H54 (cell line): ENCODE measurements at places on chromosomes 12 and 14.

- DNase-seq: no peak
These were observed 473 bp upstream of the TMEM19 start for GRCh38 chr12:71685312-71685906.

GRCh38 chr14:29654901-29655550 lies 272.6 kb downstream of the PRKD1 start:
- DNase-seq: no peak

DNA sequence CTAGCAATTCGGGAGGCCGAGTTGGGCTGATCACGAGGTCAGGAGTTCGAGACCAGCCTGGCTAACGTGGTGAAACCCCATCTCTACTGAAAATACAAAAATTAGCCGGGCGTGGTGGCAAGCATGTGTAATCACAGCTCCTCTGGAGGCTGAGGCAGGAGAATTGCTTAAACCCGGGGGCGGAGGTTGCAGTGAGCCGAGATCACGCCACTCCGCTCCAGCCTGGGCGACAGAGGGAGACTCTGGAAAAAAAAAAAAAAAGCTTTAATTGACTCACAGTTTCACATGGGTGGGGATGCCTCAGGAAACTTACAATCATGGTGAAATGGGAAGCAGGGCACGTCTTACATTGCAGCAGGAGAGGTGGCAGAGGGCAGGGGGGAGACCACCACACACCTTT lies 30.6 kb upstream of the SLC2A3 start:
- DNase-seq: no peak

DNA sequence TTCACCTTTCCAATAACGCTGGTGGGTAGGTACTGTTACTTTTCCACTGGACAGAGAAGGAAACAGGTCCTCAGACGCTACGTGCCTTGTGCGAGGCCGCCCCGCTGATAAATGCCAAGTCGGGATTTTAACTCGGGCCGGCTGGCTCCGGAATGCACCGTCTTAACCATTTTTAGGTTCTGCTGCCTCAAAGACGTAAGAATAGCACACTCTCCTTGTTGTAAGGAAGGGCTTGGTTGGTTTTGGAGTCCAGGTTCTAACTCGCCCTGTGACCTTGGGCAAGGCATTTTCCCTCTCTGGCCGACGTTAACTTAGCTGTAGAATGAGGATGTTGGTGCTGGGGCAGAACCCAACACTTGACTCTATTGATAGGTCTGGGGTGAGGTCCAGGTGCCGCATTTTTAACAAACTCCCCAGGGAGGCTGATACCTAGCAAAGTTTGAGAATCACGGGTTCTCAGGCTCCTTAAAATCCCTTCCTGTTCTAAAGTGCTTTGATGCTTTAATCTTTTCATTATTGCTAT lies 814 bp downstream of the ANKRD13A start:
- DNase-seq: no peak

GRCh38 chr14:71242237-71242748 lies 335.0 kb downstream of the PCNX1 start:
- no peak for DNase-seq

DNA sequence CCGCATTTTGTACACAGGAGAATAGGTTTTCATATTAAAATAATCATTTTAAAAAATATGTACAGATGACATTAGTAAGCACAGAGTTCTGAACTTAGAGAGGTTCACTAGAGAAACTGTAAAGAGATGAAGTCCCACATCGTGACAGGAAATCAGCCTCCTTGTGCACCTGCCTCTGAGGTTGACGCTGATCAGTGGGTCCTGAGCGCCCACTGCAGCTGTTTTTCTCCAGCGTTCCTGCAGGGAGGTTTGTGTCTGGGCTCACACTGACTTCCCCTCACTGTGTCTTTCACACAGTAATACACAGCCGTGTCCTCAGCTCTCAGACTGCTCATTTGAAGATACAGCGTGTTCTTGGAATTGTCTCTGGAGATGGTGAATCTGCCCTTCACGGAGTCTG lies 561.5 kb downstream of the TMEM121 start:
- DNase-seq: no peak

DNA sequence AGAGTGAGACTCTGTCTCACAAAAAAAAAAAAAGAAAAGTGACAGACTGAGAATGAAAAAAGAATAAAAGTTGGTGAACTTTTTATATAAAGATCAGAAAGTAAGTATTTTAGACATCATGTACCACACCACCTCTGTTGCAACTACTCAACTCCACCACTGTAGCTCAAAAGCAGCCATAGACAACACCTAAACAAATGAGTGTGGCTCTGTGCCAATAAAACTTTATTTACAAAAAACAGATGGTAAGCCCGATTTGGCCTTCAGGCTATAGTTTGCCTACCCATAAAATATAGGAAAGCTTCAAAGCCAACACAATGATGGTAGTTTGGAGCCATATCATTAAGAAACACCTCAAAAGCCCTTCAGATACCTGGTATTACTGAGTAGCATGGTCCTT lies 154.5 kb upstream of the FOXN3 start:
- DNase-seq: no peak

DNA sequence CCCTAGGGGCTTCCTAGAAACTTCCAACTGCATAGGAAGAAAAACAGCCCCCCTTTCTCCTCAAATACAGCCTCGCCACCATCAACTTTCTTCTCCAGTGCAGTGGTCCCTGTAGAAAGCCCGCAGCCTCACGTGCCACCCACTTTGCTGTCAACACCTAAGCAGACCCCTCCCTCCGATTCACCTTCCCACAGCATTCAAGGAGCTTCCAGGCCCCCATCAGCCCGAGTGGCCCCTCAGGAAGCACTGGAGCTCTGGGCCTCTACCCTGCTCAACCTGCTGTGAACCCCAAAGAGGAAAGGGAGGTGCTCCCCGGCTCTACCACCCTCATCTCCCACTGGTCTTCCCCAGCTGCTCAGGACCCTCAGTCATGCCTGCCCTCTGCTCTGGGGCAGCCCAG lies 55.0 kb downstream of the RNF34 start:
- no peak for DNase-seq

- DNase-seq: no peak
These were observed 98.6 kb downstream of the PPP2R5E start for GRCh38 chr14:63444588-63444987.

DNA sequence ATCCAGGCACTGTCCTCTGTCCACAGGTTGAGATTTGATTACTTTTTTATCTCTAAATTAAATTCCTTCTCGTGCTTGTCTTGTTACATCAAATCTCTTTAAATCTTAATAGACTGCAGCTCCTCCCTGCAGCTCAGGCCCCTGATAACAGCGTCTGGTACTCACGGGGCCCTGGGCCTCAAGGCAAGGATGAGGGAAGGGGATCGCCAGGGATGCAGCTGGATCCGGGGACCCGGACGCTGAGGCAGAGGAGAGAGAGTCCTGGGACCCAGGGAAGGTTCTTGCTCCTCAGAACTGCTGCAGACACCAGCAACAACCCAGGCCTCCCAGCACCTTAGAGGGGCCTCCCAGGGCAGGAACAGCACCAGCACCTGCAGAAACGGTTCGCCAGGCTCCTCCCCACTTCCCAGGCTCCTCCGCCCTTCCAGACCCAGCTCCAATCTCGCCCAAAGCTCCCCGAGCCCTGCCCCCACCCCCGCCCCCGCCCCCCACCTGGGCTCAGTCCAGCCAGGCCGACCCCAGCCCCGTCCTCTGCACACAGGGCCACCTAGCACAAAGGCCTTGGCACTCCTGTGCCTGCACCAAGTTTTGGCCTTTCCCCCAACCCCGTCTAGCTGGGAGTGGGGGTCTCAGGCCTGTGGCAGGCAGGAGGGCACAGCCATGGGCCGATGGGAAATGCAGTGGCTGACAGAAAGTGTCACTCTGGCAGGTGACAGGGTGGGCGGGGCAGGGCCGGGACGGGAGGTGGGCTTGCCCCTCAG lies 60.3 kb upstream of the GALNT9 start:
- no peak for DNase-seq

- DNase-seq: no peak
These were observed 38.9 kb downstream of the C14orf132 start for GRCh38 chr14:96077983-96078624.

DNA sequence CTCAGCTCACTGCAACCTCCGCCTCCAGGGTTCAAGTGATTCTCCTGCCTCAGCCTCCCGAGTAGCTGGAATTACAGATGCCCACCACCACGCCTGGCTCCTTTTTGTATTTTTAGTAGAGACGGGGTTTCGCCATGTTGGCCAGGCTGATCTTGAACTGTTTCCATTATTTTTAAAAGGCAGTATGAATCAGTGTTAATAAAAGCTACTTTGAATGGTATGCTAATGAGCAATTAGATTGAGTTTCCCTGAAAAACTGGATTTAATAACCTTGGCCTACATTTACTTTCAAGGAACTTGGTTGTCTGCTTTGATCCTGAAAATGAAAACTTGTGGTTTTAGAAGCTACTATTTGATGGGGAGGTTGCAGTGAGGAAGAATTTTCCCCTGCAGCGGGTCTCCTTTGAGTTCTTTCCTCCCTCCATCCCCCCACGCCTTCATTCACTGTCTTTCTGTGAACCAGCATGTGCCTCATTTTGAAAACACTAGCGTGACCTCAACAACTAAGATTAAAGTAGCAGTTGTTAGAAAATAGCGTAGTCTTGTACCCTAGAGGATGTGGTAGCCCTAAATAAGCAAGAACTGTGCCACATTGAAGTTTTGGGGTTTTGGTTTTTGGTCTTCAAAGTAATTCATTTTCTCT lies 17.8 kb upstream of the RPS6KA5 start:
- no peak for DNase-seq

- no peak for DNase-seq
These were observed 110.6 kb downstream of the CALM1 start for GRCh38 chr14:90507428-90507827.

DNA sequence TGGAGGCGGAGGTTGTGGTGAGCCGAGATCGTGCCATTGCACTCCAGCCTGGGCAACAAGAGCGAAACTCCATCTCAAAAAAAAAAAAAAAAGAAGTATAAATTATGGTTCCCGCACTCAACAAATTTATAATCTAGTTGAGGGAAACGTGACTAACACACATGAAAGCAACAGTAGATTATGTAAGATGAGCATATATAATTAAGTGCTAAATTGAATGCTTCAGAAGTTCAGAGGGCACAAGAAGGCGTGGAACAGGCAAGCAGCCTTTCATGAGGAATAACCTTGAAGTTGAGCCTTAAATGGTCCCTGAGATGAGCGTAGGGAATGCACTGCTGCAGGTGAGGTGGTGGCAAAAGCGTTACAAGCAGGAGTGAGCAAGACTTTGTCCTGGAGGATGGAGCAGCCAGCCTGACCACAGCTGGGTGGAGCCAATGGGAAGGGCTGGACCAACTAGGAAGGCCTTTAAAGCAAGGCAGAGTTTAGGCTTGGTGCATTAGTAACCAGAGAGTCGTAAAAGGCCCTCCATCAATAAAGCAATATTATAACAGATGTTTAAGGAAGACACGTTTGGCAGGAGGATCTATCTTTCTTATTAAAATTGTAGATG lies 30.6 kb upstream of the TUBA1A start:
- no peak for DNase-seq

DNA sequence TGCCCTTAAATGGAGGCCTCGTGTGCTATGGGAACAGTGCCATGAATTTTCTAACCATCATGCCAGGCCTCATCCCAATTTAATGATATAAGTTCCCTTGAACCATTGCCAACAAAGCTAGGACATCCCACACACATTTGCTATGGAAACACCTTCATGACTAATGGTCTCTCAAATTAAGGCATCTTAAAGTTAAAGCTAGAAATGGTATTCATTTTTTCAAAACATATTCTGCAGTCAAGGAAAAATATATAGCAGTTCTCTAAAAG lies 117.3 kb downstream of the BTG1 start:
- DNase-seq: no peak

- peak; percentile 40 for DNase-seq
These were observed 245.3 kb downstream of the ZFP36L1 start for GRCh38 chr14:68547305-68548193.

GRCh38 chr14:31934767-31935266 lies 142.3 kb upstream of the ARHGAP5 start:
- no peak for DNase-seq

- DNase-seq: no peak
These were observed 14.4 kb downstream of the ACADS start for GRCh38 chr12:120739821-120740613.

DNA sequence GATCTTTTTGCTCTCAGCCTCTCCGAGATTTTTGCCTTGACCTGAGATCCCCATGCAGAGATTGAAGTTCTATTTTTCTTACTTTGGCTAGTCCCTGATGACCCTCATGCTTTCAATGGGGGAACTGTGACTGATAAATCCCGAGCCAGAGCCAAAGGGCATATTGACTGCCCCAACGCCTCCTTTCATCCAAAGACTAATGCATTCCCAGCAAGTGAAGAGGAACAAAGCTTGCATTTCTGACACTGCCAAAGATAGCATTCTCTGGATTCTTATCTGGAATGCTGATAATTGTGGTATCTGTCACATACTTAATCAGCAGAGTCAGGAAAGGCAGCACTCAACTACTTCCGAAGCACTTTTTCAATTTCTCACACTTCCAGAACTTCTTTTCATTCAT lies 152.3 kb upstream of the EGLN3 start:
- no peak for DNase-seq

GRCh38 chr12:65986047-65986446 lies 144.5 kb downstream of the LLPH start:
- no peak for DNase-seq

- DNase-seq: no peak
These were observed 65.7 kb downstream of the ATP2B1 start for GRCh38 chr12:89642959-89643358.

DNA sequence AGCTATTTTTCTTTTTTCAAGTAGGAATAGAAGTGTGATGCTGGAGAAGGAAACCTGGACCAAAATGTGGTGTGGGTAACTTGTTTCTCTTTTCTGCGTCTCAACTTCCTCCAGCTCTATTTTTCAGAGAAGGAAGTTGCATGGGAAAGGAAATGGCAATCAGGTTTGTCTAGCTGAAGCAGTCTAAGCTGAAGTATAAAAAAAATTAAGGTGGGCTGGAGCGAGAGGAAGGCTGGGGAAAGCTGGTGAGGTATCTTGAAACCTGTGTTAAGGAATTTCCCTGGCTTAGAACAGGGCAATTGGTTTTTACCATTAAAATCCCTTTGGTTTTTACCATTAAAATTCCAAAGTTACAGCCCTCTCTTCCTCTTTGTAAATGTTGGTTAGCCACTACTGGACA lies 34.2 kb upstream of the NINJ2 start:
- no peak for DNase-seq

DNA sequence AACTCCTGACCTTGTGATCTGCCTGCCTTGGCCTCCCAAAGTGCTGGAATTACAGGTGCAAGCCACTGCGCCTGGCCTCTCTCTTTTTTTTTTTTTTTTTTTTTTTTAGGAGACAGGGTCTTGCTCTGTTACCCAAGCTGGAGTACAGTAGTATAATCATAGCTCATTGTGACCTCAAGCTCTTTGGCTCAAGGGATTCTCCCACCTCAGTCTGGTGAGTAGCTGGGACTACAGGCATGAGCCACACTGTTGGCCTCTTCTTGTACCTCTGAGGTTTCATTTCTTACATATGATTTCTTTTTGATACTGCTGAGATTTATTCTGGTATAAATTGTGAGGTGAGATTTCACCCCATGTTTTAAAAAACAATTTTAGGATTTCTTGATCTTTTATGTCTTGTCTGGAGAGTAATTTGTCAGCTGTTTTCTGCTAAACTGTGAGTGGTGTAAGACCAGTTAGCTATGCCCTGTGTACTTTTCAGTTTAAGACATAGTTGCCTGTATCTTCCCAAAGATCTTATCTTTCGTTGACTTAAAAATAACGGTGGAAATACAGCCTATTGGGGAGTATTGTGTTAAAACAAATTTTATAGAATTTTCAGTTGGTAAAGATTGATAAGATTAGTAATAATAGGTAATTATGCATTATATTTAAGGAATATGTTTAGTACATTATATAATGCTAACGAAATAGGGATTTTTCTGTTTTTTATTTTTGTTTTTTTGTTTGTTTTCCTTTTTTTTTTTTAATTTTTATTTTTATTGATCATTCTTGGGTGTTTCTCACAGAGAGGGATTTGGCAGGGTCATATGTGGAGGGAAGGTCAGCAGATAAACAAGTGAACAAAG lies 31.7 kb downstream of the WDR20 start:
- no peak for DNase-seq
